Pancreas (tissue), 10 donors: ENCODE measurements at places on chromosomes 1 and 21.

GRCh38 chr21:41973861-41974751 is 20.3 kb upstream of the C2CD2 start:
- DNase-seq = peak; percentile 5

DNA sequence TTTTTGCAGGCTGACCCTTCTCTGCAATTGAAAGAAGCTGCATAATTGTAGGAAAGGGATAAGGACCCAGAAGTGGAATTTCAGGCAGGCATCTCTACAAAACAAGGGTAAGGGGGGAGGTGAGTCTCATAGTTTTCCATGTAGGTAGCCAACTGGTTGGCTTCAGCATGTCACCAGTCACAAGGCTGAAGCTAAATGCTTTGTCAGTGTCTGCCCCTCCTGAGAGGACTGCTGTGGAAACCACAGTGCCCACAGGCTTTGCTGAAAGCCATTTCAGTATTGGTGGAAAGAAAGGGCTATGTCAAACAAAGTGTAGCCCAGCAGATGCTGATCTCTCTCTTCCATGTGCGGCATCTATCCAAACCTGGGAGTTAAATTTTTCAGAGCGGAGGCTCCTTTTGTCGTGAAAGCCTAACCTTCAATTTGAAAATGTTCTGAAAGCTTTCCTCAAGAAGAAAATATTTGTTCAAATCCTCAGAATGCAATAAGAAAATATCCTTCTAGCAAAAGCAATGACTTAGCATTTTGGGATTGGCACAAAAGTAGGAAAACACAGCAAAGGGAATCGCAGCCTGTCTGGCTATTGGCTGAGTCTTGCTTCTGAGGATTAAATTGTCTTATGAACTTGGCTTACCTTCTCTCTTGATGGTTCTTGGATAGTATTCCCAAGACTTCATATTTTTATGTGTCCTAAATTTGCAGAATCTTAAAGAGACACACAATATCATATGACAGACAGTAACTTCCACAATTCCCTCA is 591.7 kb downstream of the PLPP3 start:
- DNase-seq = no peak

DNA sequence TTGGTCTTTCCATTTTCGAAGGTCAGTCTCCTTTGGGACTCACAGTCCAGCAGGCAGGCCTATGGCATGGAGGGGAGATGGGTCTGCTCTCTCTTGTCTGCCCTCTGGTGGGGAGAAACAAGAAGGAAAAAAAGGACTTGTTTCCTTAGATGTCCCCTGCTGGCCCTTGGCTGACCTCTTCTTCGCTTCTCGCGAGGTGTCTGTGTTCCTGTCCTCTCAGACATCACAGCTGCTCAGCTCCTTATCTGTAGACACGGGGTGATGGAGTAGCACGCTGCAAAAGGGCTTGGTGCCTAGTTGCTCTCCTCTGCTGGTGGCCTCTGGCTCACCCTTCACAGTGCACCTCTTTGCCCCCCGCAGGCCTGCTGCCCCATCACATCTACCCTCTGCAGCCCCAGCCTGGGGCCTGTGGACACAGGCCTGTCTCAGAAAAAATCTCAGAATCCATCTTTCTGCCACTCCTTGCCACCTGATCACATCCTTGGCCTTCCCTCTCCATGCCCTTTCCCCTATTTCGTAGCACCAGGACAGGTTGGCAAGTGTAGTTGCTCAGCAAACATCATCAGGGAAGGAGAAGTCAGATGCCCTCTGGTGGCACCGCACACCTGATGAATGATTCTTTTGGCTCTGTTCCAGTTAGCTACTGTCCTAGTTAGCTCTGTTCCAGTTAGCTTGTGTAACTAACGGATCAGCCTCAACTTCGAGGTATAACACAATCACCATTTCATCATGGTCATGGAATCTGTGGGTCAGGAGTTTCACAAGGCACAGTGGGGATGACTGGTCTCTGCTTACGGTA is 18.7 kb upstream of the AK2 start:
- DNase-seq = peak; percentile 64

DNA sequence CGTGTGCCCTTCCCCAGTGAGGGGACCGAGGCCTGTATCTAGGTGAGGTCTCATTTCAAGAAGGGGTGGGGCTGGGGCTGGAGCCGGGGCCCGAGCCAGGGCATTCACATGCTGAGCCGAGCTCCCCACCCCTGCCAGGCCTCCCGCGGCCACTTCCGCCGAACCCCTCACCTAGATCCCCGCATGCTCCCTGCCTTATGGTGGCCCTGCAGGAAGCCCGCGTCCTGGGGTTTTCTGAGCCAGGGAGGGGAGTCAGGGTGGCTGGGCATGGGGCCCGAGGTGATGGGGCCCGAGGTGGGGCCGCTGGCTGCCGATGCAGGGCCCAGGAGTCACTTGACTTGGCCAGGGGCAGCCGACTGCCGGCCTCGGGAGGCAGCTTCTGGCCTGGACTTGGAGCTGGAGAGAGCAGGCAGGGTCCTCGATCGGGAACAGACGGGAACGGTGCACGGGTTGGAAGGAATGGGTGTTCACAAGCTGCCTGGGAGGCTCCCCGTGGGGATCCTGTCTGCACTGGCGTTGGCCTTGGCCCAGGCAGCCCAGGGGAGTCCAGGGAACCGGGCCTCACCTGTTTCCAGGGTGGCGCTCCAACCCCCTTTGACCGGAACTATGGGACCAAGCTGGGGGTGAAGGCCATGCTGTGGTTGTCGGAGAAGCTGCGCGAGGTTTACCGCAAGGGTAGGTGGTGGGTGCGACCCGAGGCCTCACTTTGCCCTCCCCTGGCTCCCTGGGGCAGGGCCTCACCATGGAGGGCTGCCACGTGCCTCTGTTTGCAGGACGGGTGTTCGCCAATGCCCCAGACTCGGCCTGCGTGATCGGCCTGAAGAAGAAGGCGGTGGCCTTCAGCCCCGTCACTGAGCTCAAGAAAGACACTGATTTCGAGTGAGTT is 13.6 kb downstream of the CFAP410 start:
- DNase-seq = no peak

DNA sequence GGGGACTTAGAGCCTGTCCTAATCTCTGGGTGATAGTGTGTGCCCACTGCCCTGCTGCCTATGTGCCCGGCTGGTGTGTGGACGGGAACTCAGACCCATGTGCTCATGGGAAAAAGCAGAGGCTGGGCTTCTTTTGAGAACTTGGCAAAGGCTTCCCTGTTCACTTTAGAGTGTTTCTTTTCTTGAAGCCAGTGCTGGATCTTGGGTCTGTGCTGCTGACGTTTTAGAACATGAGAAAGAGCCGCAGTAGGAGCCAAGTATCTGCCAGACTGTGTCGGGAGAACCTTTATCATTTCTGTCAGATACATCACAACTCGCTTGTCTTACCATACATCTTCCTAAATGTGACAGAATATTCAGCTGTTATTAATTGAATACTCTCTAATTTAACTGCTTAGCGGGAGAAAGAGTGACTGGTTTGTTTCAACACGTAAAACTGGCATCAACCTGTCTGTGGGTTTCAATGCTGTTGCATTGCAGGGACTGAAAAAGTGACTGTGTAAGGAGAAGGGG is 195.2 kb downstream of the PBX1 start:
- DNase-seq = no peak

- no peak for DNase-seq
These were observed 65.0 kb upstream of the FAM20B start for GRCh38 chr1:178960482-178961240.

DNA sequence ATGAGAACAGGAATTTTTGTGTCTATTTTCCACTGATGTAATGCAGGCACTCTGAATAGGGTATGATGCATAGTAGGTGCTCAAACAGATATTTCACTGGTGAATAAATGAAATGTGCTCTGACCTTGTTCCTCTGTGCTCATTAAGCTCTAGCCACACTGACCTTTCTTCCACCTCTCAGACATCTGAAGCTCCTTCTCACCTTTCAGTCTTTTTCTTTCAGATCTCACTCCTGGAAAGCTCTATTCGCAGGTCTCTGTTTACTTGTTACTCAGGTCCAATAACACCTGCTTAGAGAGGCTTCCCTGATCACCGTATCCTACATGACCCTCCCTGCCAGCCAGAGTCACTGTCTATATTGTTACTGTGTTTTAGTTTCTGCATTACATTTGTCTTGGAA is 59.2 kb upstream of the IVNS1ABP start:
- DNase-seq = no peak

- no peak for DNase-seq
These were observed 39.3 kb downstream of the CRP start for GRCh38 chr1:159675046-159675445.

GRCh38 chr1:233376382-233377110 is 49.0 kb downstream of the MAP3K21 start:
- DNase-seq = no peak

DNA sequence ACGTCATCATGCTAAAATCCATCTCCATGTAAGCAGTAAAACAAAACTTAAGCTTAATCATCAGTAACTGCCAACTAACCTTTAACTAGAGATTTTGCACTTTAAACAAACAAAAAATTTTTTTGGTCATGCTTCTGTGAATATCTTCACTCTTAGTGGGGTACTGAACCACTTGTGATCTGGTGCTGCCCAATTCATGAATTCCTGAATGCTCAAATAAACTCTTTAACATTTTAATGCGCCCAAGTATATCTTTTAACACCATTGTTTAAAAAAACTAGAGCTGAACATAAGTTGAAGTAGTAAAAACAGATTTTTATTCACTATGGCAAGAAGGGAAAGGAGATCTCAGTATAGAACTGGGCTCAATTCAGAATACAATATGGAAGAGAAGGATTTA is 196.9 kb upstream of the USP24 start:
- DNase-seq = no peak

GRCh38 chr1:7227654-7228053 is 442.4 kb downstream of the CAMTA1 start:
- DNase-seq = no peak

- no peak for DNase-seq
These were observed 62.3 kb downstream of the PTGS2 start for GRCh38 chr1:186617926-186618325.

DNA sequence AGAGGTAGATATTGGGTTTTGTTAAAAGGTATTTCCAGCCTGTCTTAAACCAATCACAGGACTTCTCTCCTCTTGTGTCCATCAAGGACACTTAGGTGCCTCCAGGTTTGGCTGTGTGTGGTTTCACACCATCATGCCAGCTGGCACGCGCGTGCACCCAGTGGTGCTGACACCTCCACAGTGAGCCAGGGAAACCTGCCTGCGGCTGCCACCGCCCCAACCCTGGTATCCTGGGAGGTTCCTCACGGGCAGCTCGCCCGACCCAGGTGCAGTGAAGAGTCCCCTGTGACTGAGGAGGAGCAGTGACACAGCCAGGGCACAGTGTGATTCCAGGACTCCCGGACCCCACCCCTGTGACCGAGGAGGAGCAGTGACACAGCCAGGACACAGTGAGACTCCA is 13.2 kb upstream of the COL6A2 start:
- DNase-seq = no peak

- DNase-seq = no peak
These were observed 19.2 kb upstream of the CHIA start for GRCh38 chr1:111271464-111271801.

DNA sequence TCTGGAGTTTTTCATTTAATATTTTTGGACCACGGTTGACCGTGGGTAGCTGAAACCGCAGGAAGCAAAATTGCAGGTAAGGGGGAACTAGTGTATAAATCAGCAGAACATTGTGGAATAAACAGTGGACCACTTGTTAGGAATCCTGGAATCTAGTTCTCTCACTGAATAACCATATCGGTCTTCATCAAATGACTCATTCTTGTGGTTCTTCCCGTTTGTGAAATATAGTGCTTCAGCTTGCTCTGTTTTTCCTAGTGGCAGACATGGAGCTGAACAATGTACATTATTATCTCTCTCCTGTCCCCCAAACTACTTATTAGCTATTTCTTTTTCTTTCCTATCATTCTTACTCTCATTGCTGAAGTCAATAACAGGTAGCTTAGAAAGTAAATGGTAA is 61.9 kb downstream of the HSPA13 start:
- no peak for DNase-seq

DNA sequence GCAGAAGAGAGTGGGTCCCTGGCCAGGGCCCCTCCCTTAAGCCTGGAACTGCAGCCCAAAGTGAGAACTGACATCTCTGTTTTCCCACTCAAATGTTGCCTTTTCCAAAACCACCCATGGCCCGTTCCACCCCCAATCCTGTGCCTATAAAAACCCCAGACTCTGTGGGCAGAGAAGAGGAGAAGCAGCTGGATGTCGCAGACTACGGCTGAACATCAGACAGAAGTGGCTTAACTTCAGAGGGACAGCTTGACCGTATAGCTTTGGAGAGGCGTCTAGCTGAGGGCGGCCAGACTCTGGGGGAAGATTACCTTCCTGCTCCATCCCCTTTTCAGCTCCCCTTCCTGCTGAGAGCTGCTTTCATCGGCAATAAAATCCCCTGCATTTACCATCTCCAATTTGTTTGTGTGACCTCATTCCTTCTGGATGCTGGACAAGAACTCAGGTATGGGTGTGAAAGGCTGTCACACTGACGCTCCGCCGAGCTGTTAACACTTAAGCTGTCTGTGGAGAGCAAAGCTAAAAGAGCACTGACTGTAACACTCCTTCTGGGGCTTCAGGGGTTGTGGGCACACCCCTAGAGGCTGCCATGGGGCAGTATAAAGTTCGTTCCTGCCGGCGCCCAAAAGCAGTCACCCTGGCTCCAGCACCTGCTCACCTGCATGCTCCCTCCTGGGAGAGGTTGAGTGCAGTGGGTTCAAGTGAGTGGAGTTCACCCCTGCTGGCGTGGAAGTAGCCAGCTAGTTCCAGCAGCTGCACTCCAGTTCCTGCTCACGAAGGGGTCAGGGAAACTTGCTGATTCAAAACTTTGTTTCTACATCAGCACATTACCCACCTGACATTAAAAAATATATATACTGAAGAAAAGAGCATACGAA is 19.6 kb upstream of the ERO1B start:
- DNase-seq = no peak

DNA sequence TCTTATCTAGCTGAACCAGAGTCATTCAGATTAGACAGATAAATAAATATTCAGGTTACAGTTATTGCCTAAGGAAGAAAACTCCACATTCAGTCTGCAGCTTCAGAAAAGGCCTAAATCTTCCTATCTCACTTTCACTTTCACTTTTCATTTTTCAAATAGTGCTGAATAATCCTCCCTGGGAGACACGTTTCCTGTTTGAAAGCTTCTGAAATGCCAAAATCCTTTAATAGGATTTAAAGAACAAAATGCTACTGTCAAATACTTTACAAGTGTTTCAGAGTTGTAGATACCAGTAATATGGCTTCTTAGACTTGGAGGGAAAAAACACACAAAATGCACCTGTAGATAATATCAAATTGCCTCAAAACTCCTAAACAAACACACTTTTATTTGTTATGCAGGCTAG is 3.9 kb downstream of the PSMB2 start:
- no peak for DNase-seq

- no peak for DNase-seq
These were observed 3.9 kb upstream of the OLFML3 start for GRCh38 chr1:113975211-113975895.

DNA sequence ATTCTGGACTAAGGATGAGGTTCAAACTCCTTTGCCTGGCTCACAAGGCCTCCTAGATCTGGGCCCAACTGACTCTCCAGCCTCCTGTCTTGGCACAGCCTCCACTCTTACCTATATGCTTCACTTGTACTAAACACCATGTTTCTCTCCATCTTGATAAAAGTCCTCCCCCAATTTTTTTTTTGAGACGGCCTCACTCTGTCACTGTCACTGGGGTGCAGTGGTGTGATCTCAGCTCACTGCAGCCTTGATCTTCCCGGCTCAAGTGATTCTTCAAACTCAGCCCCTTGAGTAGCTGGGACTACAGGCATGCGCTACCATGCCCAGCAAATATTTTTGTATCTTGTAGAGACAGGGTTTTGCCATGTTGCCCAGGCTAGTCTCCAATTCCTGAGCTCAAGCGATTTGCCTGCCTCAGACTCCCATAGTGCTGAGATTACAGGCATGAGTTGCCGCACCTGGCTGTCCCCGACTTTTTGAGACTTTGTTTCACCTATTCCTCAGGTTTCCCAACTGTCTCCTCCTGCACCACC is 39.7 kb downstream of the CD34 start:
- DNase-seq = no peak
